ENCODE measurements at places on chromosomes 5 and 9.

DNA sequence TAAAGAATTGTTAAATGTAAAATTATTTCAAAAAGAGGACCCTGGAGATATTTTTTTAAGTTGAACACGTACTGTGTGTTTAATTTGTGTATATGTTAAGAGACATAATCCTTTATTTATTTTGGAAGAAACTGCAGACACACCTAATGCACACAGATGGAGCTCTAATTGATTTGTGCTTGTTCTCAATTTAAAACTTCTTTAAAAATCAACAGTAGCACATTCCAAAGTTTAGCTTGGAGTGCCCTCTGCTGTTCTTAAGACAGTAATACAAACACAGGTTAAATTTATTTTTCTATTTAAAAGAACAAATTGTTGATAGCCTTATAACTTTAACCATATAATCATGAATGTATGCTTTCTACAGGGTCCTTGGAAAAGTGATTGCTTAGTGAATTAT, 277.6 kb upstream of the ADAMTS16 start:
- DNase-seq: peak; percentile 41

- peak; percentile 65 for DNase-seq
These were observed at the start of gene PDLIM4 for GRCh38 chr5:132257131-132258101. Gene PDLIM4 (plus strand): TSS chr5:132257696. CDS start chr5:132257735, 39 bp downstream.

DNA sequence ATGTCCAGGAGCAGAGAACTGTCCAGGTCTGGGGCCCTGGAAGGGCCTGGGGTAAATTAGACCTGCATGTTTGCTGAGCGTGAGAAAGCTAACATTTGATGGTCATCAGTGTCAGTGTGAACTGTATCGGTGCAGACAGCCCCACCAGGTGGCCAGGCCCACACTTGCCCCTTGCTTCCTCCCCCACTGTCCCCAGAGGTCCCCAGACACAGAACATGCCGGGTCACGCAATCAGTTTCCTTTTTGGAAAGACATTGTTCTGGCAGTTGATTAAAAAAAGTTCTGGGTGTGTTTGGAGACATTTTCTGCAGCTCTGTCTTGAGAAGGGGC, 1.5 kb downstream of the NKD2 start:
- DNase-seq: no peak

- no peak for DNase-seq
These were observed 65.0 kb downstream of the HSD17B3 start for GRCh38 chr9:96236854-96237550.

- no peak for DNase-seq
These were observed 87.0 kb downstream of the ADAMTS2 start for GRCh38 chr5:179258001-179258921.

DNA sequence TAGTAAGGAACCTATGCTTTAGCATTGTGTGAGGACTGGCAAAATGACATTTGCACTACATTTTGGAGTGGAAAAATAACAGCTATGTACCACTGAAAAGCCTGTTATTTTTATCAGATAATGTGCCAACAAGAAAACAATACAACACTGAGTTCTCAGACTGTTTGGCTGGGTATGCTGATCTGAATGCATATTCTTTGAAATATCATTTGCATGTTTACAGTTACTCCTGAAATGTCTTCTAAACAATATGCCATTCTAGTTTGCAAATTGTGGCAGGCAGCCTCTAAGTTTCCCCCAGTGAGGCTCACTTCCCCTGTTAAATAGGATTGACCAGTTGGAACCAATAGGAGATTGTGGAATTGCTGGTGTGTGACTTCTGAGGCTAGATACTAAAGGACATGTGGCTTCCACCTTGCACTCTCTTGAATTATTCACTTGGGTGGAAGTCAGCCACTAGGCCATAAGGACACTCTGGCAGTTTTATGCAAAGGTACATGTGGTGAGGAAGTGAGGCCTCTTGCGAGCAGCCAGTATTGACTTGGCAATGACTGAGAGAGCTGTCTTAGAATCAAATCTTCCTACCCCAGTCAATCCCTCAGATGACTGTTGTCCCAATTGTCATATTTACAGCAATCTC, 250.4 kb upstream of the PCSK5 start:
- DNase-seq: no peak

DNA sequence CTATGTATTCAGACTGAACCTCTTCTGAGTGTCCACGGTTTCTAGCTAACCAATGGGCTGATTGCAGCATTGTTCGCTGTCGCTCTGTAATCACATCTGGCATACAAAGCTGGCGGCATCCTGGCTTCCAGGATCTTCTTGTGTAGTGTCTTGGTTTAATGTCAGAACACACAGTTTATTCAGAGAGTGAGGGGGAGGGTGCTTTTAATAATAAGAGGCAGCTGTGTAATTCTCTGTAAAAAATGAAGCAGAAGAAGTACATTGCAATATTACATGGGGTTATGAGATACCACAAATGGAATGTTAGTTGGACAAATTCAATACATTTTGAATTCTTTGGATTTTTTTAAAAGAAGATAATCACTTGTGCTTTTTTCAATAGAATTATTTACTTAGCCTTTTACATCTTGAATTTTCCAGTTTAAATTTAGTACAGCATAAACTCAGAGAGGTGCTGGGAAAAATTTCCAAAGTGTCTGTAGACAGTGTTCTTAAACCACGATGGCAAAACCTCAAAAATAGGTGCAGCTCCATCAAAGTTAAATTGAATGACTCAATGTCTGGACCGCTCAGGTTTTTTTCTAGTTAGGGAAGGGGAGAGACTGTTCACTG, 206.0 kb downstream of the PCSK1 start:
- DNase-seq: peak; percentile 99

GRCh38 chr5:170142196-170142595, 36.5 kb downstream of the FOXI1 start:
- DNase-seq: no peak

DNA sequence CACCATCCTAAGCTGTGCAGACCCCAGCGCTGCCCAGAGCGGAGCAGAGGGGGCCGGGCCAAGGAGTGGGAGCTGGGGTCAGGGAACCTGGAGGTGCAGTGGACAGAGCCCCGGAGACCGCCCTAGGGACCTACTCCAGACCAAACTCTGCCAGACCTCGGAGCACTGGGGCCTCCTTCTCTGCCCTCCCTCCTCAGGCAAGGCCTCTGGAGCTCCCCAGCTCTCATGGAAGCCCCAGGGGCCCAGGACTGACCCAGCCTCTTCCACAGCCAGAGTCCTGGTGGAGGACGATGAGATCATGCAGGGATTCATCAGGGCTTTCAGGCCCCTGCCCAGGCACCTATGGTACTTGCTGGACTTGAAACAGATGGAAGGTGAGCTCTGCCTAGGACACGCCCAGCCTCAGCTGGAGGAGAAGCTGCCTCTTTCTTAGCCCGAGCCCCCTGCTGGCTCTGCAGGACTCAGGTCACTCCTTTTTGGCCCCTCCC, 3.6 kb downstream of the PAEP start:
- no peak for DNase-seq

GRCh38 chr9:128902351-128903078, 18.3 kb upstream of the PHYHD1 start:
- no peak for DNase-seq

DNA sequence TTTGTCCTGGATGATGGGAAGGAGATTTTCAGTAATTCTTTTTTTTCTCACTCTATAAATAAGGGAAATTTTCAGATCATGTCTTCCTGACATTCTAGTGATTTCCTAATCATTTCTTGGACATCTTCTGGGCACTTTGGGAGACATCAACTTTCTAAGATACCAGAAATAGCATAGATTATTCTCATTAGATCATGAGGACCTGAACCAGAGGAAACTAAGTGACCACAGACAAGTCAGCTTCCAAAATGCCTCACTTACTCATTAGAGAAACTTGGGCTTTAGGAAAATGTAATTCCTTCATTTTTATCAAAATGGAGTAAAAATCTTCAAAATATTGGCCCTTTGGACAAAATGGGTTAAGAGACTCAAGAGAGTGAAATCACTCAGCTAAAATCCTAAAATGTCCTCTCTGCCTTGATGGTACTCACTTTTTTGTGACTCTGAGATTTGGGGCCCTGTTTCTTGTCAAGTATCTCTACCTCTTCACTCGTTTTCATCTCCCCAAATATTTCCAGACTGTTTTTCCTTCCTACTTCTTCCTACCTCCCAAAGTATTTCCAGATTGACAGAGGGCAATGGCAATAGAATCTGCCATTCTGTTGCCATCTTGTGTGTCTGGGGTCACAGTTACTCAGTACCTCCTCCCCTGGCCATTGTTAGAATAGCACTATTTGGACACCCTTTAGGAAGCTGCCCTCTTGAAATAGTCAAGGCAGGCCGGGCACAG, 194.5 kb downstream of the NR3C1 start:
- peak; percentile 50 for DNase-seq

- DNase-seq: peak; percentile 56
These were observed 29.5 kb downstream of the SLC25A46 start for GRCh38 chr5:110768138-110768860.

Measured in fibroblast of skin of right biceps (primary cell).